Globus pallidus (tissue), 1 donor: ENCODE measurements at places on chromosomes 3 and 15.

DNA sequence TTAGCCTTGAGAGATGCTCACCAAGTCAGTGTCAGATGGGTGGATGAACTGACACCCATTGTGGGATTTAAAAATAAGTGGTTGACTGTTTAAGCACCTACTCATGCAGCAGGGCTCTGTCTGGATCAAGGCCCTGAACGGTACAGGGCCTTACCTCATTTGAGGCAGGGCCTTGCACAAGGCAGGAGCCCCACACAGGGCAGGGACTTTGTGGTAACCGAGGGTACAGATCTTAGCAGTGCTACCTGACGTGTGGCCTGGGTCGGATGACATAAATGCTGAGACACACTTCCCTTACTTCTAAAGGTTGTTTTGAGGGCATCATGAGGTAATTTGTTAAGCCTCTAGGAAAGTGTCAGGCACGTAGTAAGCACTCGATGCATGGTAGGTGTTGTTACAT lies 59.5 kb upstream of the PLXNA1 start:
- DNase-seq = no peak

GRCh38 chr15:64288999-64289398 lies 67.0 kb downstream of the CSNK1G1 start:
- no peak for DNase-seq

DNA sequence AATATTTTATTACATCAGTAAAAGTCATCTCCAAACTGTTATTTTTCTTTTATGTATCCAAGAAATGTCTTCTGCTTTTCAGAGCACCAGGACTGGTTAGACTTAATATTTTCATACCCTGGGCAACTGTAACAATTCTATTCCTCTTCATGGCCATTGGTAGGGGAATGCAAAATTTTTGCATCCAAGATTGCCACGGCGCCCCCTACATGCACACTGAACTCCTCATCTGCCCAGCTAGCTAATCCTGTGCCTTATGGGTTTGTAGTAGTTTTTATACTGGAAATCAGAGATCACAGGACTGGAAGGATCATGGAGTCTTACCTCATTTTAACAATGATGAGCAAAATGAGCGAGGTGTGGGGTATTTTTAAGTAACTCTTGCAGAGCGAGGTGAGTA lies 74.2 kb downstream of the CRTC3 start:
- DNase-seq = no peak

DNA sequence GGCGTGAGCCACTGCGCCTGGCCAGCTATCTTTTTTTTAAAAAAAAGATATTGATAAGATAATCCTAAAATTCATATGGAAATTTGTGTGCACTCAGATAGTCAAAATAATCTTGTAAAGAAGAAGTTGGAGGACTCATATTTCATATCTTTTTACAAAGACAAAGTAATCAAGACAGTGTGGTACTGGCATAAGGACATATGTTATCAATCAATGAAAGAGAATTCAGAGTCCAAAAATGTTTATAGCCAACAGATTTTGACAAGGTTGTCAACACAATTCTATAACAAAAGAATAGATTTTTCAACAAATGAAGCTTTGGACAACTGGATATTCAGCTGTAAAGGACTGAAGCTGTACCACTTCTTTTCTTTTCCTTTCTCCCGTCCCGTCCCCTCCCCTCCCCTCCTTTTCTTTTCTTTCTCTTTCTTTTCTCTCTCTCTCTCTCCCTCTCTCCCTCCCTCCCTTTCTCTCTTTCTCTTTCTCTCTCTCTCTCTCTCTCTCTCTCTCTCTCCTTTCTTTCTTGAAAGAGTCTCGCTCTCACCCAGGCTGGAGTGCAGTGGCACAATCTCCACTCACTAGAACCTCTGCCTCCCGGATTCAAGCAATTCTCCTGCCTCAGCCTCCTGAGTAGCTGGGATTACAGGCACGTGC lies 126.8 kb downstream of the GSK3B start:
- DNase-seq = no peak

DNA sequence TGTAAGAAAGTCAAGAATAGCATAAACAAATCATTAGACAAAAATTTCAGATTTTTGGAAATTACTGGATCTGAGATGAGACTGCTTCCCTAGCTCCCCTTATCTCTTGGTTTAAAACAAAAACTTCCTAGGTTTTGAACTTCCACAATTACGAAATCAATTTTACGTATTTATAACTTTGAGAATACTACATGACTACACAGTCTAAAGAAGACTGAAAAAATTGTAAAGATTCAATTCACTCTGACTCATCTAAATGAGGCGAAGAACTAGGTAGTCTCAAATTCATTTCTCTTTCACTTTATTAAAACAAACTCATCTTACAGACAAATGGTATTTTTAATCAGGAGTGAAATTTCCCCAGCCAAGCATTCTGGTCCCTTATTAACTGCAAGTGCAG lies 10.3 kb downstream of the CCDC54 start:
- DNase-seq = no peak

GRCh38 chr3:194711286-194711685 lies 25.6 kb downstream of the FAM43A start:
- DNase-seq = no peak

DNA sequence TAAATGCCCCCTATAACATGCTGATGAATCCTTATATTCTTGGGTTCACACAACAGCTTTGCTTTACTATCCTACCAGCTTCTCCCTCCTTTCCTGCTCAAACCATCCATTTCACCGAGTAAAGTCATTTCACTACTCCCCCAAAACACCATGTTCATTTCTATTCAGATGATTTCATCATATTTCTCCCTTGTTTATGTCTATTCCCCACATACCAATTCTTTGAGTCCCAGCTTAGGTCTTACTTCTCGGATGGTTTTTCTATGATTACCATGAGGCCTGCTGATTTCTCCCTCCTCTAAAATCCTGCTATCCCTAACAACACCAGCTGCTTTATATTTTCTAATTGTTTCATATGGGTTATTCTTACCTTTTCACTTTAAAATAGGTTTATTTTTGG lies 231.4 kb downstream of the TIGIT start:
- no peak for DNase-seq

GRCh38 chr3:176167272-176167671 lies 1030.0 kb downstream of the TBL1XR1 start:
- no peak for DNase-seq

- DNase-seq = peak; percentile 63
These were observed 68.8 kb upstream of the DLG1 start for GRCh38 chr3:197367081-197367780.

DNA sequence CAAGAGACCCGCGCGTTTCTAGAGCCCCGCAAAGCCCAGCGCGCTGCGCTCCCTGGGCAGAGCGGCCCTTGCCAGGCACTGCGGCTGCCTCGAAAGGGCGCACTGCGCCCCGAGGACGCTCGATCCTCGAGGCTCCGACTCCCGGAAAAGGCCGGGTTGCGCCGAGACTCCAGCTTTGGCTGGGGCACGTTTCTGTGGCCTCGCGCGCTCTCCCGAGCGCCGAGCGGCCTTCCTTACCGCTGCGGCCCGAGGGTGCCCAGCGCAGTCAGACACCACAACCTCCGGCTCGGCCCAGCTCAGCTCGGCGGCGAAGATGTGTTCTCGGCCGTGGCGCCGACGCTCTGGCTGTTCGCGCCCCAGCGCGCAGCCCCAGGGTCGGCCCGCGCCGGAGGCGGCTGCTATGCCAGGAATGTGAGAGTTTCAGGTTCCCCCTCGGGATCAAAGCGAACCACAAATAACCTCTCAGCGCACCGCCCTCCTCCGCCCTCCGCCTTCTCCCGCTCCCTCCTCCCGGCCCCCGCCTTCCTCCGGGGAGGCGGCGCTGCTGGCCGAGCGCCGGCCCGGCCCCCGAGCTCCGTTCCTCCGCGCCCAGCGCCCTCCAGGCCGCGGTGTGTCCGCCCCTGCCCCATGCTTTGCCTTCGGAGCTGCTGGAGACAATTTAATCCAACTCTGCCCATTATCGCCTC lies at the start of gene AMOTL2:
TSS of gene AMOTL2 (minus strand) at position 343 of the 686 bp plus-strand sequence. CDS start 3,014 bp downstream, outside the sequence.
- DNase-seq = peak; percentile 87

DNA sequence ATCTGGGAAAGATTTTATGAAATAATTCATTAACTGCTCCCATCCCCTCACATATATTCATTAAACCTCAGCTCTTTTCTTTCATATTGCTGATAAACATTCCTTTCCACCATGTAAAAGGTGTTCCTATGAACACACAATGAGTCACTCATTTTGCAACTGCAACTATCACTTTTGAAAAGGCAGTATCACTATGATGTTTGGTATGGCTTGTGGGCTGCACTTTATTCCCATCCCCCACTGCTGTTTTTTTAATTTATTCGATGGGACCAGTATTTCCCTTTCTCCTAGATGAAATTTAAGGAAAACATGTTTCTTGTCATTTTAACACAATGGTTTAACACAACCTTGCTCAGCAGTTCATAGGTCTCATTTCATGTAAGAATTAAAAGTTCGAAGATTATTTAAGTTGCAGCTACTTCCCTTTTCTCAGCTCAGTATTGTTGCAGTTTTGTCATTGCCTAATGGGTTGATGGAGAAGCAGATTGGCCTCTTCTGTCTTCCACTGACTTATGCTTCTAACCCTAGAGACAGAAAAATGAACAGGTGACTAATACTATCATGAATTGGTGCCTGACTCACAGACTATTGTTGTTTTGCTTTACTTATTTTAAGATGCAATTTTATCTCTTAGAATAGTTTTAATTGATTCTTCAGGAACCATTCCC lies 280.3 kb downstream of the ZPLD1 start:
- no peak for DNase-seq
